Glutamatergic neuron (in vitro differentiated cells): ENCODE measurements at places on chromosomes 3 and 15.

DNA sequence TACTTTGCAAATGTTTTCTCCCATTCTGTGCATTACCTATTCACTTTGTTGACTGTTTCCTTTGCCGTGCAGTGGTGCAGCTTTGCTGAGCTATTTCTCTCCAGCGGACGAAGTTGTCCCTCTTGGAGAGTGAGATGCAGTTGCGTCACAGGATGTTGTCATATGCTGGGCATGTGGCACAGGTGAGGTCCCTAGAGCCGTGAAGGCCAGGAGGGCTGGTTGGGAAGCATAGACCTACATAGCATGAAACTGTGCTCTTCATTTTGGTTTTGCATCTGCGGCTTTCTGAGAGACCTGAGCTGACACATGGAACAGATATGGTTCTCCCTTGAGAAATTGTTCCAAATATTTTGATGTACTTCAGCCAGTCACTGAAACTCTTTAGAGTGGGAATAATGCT is 108.5 kb downstream of the CACNA1D start:
- no peak for DNase-seq

- DNase-seq, result no peak
These were observed 48.1 kb downstream of the LIPC start for GRCh38 chr15:58479941-58480340.

GRCh38 chr15:90994059-90994416 is 297 bp downstream of the PRC1 start:
- DNase-seq, result peak; percentile 47

DNA sequence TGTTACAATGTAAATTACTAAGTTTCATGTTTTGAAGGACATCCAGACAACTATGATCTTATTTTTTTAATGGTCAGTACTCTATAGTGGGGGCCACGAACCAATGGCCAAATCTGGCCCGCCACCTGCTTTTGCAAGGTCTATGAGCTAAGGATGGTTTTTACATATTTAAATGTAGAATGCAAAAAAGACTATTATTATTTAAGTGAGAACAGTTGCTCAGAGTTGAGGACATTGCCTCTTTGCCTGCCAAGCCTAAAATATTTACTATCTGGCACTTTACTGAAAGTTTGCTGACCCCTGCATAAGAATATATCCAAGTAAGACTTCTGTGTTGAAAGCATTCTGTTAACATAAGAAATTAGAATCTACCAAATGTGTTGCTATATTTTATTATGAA is 163.7 kb upstream of the MDFIC2 start:
- no peak for DNase-seq

- DNase-seq, result no peak
These were observed 2.1 kb upstream of the POLR2M start for GRCh38 chr15:57704441-57704840.
